ENCODE measurements at places on chromosomes 4 and X.

GRCh38 chr4:148071009-148071408 is 339.1 kb downstream of the ARHGAP10 start:
- DNase-seq, result no peak

GRCh38 chr4:169566021-169566818 is 46.2 kb downstream of the NEK1 start:
- no peak for DNase-seq

- DNase-seq, result no peak
These were observed 20.1 kb upstream of the AP1S2 start for GRCh38 chrX:15874672-15875071.

GRCh38 chr4:113094331-113094730 is 44.9 kb downstream of the ANK2 start:
- no peak for DNase-seq

DNA sequence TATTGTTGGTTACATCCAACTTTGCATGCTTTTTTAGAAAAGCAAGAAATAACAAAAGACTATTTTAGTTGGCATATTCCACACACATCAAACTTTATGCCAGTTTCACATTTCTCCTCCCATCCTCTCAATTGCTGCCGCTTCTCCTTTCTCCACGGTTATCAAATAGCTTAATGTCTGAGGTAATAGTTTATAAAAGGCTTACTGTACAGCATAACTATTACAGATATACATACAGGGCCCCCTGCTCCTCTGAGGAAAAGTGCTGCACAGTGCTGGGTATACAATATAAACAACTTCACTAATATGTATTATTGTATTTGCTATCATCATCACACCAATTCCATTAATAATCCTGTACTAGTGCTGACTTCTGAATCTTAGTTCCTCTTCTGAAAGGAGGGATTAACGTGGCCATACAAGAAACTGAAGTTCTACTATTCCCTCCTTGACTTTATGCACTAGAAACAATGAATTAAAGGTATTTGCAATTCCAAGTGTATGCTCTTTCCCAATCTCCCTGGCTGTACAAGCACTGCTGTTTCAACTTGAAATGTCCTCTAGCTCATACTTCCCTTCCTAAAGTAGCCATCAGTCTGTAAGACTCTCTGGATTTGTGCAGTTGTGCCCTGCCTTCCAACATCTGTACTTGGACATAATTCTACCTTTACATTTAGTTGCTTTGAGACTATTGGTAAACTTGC is 2.5 kb downstream of the CCNI start:
- DNase-seq, result no peak

GRCh38 chrX:150258463-150259430 is 104.4 kb upstream of the MAMLD1 start:
- DNase-seq, result no peak

GRCh38 chr4:93337196-93337595 is 491.4 kb upstream of the ATOH1 start:
- DNase-seq, result no peak

DNA sequence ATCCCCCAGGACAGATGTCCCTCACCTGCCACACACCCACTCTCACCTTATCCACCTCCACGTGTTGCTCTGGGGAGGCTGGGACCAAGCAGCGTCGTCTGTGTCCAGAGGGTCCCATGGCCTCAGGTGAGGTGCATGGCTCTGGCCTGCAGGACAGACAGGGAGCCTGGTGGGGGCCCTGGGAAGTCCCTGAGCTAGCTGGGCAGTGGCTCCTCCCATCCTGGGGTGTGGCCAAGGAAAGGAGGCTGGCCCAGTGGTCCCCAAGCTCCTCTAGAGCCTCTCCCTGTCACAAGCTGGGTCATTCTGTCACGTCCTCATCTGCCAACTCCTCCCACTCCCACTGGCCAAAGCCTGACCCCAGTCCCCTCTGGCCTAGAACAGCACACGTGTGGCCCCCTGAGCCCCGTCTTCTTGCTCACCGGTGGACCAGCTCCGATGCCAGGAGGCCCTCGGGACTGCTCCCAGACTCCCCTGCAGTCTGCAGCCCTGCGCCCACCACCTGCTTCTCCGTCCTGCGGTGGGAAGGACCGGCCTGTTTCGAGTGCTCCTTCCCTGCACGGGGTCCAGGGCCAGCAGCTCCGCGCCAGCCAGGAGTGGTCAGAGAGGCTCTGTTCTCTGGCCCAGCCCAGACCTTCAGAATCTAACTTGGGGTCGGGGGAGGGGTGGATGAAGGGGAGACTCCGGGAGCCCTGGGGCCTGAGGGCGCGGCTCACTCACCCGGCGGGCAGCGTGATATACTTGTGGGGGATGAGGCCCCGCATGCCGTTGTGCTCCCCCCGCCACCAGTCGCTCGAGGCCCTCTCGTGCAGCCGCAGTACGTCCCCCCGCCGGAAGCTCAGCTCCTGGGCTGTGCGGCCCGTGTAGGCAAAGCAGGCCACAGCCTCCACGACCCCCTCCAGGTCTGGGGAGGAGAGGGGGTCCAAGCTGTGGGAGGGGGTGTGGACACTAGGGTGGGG is 4.8 kb downstream of the AVPR2 start:
- DNase-seq, result no peak

DNA sequence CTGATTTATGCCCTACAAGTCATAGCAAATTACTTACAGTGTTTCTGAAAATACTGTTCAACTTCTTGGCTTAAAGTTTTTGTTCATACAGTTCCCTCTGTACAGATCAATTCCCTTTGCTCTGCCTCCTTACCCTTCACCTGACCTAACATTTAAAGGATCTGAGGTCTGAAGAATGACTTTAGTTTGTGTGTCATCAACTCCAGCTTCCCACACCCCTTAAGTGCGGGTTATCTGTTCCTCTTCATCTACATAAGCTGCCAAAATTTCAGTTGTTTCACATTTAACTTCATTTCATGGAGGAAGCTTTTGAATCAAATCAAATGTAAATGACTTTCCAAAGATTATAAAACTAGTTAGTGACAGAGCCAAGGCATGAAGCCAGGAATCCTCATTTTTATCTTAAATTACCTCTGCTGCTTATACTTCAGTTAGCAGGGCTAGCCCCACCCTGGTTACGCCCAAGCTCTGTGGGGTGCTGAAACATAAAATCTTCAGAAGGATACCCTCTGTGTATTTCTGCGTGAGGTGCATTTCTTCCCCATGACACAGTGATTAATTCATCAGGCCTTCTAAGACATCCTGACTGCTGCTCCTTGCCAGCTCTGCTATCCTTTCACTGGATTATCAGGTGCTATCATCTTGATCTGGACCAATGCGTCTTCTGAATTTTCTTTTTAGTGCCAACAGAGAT is 16.5 kb downstream of the CXCL1 start:
- no peak for DNase-seq

DNA sequence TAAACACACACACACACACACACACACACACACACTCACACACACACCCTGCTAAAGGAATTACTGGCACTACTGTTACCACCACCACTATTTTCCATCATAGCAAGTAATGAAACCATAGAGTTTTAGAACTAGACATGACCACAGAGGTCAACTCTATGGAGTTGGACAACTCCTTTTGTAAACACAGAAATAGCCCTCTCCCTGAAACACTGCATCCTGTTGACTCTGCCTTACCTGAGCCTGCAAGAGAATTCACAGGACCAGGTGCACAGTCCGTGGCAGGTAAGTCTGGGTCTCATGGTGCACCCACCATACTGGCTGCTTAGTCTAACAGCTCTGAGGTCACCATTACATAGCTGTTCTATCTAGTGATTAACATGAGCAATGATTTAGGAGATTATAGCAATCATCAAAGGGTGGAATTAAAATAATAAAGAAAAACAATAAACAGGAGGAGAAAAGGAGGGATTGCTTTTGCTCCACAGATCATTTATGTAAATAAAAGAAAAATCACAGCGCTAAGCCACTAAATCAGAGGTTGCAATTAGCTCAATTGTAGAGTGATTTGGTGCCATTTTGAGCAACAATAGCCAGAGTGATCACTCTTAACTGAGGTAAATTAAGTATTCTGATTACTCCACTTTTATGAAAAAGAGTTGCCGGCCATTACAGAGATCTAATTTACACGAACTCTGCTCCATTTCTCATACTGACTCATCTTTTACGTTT is 340.0 kb upstream of the RASGEF1B start:
- DNase-seq, result no peak

DNA sequence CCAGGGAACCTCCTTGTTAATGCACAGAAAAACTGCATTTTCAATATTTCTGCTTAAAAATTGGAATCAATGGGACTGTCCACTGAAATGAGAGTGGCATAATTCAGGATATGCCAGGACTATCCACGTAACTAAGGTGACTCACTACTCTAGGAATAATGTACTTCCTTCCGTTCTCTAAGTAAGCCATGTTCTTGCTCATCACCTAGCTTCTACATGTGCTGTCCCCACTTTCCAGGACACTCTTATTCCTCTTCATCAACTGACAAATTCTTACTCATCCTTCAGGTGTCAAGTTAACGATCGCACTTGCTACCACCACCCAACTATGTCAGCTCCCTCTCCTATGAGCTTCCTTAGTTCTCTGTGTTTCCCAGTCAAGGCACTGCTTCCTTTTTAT is 342.8 kb upstream of the F9 start:
- DNase-seq, result no peak

GRCh38 chr4:139030614-139031235 is 15.1 kb downstream of the NOCT start:
- DNase-seq, result peak; percentile 42

GRCh38 chr4:179110356-179110755 is 1668.1 kb upstream of the AGA start:
- DNase-seq, result no peak

- no peak for DNase-seq
These were observed 24.2 kb downstream of the CNKSR2 start for GRCh38 chrX:21398426-21398825.

DNA sequence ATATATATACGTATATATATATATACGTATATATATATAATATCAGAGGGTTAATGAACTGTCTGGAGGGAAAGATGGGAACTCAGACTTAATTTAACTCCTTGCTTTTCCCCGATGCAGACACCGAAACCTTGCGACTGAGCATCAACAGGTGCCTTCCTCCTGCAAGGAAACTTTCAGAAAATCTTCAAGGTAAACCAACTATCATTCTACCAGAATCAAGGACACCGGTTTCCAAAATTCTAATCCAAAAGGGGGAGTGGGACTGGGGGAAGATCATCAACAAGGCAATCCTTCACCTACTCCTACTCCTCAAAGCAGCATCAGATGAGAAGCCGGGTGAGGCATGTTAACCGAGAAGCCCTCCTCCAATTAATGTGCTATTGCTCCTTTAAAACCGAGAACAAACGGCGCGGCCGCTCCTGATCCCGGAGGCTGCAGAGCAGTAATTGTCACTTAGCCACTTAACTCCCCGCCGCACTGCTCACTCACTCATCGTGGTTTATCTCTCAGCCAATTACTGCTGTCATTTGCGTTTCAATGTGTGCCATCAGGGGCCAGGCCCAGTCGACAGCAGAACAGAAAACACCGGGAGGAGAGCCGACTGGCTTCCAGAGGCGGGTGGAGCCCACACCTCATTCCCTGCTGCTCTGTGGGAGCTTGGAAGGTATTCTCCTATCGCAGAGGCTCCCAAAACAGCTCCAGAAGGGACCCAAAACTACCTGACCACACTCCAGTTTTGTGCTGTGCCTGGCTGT is 61.7 kb downstream of the MAML3 start:
- DNase-seq, result no peak

- DNase-seq, result no peak
These were observed 162.5 kb upstream of the BCOR start for GRCh38 chrX:40260146-40260747.

DNA sequence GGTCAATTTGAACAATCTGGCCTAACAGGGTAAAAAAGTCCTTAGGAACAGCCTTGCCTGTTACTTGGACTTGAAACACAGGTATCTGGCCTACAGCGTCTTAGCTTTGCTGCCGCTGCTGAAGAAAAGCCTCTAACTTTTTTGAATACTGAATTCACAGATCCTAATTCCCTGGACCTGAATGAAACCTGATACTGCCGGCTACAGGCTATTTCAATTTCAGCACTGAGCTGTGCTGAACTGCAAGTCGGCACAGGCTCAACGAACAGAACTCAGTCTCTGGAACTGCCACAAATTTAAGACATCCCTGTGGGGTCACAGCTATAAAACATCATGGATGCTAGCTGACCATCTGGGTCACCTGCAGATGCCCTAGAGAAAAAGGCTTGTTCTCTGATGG is 7.2 kb downstream of the NR0B1 start:
- no peak for DNase-seq

DNA sequence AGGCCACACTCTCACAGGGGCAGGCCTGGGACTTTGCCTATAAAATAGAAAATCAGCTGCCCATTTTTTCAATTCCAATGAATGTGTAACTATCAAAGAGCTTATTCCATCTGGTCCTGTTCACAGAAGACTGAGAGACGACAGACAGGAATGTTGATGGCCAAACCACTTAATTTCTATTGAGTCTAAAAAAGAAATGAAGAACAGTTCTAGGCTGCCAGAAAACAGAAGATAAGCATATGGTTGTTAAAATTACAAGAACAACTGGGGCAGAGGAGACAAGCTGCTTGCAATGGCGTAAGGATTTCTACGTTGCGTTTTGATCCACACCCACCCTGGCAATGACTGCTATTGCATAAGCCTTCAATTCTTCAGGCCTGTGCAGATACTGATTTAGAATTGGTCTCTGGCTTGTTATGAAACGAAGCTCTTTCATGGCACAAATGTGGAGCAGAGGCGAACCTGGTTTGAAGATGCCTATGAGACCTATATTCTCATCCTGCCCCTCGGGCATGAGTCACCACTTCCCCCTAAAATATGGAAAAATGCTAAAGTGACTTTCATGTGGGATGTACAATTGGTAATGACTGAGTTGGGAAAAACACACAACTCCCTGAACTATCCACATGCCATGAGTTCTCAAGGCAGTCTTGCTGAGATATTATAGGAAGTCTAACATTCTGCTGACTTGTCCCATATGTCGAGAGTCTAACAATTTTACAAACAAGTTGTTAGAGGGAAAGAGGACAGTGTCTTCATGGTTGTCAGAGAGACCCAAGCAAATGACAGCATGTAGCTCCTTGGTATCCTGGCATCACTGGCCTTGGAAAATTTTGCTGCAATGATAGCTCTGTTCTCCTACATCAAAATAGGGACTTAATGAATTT is 37.9 kb upstream of the SORBS2 start:
- DNase-seq, result no peak

GRCh38 chr4:181213551-181213950 is 1029.7 kb upstream of the TENM3 start:
- DNase-seq, result no peak

GRCh38 chr4:109994415-109994827 is 81.7 kb downstream of the EGF start:
- no peak for DNase-seq

DNA sequence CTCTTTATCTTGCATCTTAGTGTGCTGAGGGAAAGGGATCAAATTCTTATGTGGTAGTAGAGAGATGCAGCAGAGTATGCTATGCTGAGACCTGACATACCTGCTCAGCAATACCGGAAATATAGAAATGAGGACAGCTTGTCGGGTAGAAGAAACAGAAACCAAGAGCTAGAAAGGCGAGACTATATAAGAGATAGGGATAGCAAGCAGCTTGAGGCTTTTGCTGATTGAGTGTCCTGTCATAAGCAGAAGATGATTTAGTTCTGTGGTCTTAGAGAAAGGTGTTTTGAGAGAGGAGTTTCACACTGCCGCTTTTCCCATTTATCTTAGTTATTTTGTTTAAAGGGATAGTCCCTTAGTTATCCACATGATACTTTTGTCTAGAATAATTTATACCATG is 31.7 kb downstream of the USP9X start:
- DNase-seq, result no peak

Data from stimulated activated CD4-positive, alpha-beta T cell treated with anti-CD3 and anti-CD28 coated beads, TNF-alpha, amount 100 ng/mL, for 1 hour (primary cell).